ENCODE measurements at places on chromosomes 4 and X.

GRCh38 chr4:144575181-144575580, 70.8 kb upstream of the HHIP start:
- no peak for DNase-seq

- DNase-seq = no peak
These were observed 630.4 kb upstream of the FTHL17 start for GRCh38 chrX:31702222-31702621.

DNA sequence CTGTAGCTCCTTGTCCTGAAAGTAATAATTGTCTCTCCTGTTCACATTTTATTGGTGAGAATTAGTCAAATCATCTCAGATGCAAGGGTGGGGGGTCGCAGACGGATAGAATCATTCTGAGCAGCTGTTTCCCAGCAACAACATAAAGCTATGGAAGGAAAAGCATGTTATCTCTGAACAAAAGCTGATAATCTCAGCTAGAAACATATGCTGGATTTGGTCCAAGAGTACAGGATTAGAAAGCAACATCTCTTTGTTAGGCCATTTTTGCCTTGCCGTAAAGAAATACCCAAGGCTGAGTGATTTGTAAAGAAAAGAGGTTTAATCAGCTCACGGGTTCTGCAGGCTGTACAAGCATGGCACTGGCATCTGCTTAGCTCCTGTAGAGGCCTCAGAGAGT, 472.8 kb upstream of the BOD1L1 start:
- DNase-seq = no peak

DNA sequence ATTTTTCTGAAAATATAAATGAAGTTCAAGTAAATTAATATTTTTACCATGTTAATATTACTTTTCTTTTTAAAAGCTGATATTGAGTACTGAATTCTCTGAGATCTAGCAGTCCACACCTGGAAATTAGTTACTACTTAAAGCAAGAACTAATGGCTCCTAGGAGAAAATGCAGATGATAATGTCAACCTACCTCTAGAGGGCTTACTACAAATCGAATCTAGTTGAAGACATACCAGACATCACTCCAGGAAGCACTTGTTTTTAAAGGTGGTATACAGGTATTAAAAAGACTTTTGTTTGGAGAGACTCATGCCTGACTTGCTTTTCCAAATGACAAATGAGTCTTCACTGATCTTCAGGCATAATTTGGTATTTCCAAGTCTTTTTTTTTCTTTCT, 516.4 kb upstream of the BOD1L1 start:
- no peak for DNase-seq

DNA sequence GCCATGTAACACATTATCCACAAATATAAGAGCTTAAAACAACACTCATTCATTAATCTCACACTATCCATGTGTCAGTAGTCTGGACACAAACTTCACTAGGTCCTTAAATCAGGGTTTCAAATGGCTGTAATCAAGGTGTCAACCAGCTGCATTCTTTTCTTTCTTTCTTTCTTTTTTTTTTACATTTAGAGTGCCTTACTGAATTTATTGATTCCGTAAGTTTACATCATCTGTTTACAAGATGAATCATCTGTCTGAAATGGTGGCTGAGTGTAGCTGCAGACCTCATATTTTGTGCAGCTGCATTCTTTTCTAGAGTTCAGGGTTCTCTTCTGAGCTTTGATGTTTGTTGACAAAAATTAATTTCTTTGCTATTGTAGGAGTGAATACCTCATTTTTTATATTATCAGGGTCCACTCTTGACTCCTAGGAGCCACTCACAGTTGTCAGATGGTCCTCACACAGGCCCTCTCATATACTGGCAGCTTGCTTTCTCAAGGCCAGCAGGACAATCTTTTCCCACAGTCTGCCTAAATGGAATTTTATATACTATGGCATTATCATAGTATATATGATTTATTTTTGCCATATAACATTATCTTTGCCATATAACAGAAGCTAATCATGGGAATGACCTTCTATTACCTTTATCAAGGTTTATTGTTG, 37.8 kb downstream of the SPOCK3 start:
- no peak for DNase-seq

DNA sequence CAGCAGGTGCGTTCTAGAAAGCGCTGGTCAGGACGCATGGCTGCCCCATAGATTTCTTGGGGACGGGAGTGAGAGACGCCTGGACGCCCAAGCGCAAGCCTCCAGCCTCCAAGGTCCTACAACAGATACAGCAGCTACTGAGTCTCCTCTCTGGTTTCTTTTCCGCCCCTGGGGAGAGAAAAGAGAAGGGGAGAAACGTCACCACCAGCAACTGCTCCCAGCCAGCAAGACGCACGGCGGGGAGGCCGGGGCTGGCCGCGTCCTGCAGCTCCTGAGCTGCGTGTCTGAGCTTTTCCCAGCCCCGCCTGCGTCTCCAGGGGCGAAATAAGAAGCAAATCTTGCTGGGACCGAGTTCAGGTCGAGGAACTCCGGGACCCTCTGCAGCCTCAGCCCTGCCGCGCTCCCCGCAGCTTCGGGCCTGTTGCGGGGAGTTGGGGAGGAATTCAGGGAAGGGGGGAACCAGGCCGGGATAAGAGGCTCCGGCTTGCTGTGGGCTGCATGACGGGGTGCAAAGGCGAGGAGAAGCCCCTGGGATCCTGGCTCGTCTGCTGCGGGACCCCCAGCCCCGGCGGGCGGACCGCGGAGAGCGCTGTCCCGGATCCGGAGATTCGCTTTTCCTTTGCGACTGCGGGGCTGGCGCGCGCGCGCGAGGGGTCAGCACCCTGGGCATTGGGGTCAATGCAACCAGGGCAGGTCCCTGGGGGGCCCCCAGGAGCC, 6.8 kb upstream of the SHOX start:
- DNase-seq = no peak

DNA sequence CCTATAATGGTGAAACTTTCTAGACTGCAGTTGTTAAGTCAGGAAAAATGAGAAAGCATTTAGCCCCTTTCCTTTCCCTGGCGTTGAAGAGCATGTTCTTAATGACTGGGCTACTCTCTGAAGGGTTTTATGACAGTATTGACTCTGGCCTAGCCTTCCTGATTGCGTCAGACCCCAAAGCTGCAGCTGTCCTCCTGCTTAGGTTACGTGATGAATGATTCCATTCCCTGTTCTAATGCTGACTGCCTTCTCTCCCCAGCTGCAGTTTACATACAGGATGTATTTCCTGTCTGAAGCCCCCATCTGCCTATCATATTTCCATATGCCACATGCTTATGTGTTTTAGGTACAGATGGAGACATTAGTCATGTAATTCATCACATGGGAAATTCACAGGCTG, 105.8 kb upstream of the EGFL6 start:
- peak; percentile 87 for DNase-seq

- no peak for DNase-seq
These were observed 376.6 kb downstream of the PDGFC start for GRCh38 chr4:156595041-156595440.

Data from NCI-H510A treated with DMSO at 0.1 percent for 48 hours (cell line).